ENCODE measurements at places on chromosomes 11 and 22.

- no peak for DNase-seq
Measured at GRCh38 chr22:17218341-17218740, 894 bp downstream of the ADA2 start.

GRCh38 chr11:86047275-86047991 lies 21.5 kb downstream of the PICALM start:
- no peak for DNase-seq

- no peak for DNase-seq
Measured at GRCh38 chr22:36343070-36343719, 44.6 kb downstream of the MYH9 start.

DNA sequence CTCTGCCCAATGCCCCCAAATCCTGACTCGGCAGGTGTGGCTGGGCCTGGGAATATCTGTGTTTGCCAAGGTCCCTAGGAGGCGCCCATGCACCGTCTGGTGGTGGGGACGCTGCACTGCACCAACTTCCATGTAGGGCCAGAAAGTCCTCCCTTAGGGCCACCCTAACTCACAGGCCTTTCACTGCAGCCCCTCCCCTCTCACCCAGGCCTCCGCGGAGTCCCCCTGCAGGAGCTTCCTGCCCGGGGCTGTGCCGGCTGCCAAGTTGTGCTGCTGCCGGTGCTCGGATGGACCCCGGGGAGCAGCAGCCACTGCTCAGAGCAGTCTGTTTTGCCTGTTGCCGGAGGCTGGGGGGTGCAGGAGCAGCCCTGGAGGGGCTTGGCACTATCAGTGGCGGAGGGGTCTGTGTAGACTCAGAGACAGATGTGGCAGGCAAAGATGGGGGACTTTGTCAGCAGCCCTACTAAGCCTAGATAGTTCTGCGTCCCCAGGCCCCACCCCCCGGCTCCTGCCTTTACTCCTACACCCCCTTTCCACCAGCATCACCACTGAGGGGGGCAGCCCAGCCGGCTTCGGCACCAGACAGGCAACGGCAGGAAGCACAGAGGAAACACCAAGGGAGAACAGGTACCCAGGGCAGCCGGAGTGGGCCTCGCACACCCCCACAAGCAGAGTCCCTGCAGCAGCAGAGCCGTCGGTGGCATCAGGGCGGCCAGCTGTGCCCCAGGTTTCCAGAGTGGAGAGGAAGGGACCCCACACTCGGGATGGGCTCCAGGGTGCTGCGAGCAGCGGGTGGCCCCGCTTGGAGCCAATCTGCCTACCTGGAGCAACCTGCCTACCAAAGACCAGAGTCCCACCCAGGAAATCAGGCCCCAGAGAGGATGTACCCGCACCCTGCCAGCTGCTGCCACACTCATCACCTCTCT lies 124.3 kb downstream of the TRIM29 start:
- peak; percentile 48 for DNase-seq

GRCh38 chr11:102583141-102583873 lies 41.8 kb downstream of the MMP20 start:
- DNase-seq, result no peak

DNA sequence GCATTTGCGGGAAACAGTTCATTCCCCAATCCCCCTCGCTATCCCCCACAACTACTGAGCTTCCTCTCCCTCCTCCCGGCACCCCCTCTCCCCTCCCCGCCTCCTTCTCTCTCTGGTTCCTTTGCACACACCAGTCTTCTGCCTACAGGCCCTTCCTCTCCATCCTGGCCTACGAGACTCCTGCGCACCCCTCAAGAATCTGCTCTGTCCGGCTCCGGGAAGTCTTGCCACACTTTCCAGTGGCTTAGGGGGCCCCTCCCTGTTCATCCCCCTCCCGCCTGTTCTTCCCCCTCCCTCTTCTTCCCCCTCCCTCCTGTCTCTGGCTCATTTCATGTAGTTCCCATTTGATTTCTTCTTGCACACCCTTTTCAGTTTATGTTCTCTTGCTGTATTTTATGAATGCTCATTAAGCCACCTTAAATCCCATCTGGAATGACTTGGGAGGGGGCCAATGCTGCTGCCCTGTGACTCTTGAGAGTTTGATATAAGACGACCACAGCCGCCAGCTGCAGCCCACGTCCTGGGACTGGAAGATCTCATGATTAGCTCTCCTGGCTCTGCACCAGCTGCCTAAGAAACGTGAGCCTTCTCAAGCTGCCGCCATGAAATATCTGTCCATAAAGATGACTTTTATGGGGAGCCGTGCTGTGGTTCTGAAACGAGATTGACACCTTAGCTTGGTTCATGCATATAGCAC lies 50.9 kb downstream of the RPS6KA4 start:
- DNase-seq, result no peak

- DNase-seq, result no peak
Measured at GRCh38 chr11:11313902-11314692, 39.0 kb downstream of the CSNK2A3 start.

All from COR-L47 (cell line).